ENCODE measurements at places on chromosomes 12 and 14.

DNA sequence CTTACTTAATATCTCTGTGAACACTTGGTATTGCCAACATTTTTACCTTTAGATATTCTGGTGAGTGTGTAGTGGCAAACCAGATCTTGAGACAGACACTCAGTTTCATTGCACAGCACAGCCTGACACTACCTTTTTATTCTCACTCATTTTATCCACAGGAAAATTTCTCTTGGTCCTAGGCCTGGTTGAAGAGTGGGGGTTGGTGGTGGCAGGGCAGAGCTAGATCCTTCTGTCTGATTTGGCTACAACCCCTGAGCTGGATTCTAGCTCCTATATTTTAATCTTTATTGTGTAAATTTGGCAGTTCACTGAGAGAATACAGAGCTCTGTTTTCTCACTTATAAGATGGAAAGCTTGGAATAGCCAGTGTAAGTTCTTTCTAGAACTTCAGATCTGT lies 396.9 kb downstream of the LRIG3 start:
- DNase-seq: no peak

DNA sequence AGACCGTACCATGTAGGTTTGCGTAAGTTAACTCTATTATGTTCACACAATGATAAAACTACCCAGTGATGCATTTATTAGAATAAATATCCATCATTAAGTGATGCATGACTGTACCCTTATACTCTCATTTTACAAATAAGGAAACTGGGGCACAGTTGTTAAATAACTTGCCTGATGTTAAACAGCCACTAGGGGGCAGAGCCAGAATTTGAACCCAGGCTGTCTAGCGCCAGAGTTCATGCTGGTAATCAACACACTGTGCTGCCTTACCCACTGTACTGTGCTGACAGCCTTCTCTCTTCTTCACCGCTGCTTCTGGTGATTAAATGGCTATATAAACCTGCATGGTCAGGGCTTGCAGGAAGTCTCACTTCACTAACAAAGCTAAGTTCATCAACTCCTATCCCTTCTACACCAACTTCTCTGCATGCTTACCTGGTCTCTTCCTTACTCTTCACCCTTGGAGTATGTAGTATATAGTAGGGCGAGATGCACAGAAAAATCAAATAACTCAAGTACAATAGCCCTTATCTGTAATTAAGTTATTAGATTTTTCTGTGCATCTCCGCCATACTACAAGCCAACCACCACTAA lies 43.6 kb upstream of the APPL2 start:
- peak; percentile 21 for DNase-seq

DNA sequence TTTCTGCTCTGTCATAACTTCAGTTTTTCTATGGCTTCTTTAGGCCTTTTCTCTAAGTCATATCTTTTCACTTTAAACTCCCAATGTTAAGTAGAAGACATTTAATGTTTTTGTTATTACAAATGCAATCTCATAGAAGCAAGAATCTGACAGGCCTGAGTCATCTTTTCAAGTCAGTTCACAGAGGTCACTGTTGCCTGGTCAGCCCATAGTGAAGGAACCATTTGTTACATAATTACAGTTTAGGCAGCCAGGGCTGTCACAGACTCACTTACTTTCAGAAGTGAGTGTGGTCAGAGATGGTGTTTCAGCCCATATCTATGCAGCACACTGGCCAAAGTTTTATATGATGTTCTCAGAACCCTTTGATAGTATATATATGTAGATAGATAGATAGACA lies 46.5 kb downstream of the CCER1 start:
- no peak for DNase-seq

DNA sequence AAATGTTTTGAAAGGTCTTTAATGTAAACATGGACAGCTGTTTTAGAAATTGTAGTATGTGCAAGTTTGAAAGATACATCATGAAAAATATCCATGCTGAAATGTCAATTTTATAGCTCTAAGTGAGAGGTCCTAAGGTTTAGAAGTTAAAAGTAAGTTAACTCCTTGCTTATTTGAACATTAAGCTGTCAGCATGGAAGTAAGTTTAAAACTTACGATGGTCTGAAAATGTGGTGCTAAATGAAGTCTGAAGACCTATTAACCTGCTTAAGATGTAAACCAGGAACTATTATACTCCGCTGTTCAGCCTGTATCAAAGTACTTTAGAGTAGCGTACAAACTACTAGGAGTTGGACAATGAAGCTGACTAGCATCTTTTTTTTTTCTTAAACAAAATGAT lies 1082.4 kb downstream of the TMTC2 start:
- no peak for DNase-seq

DNA sequence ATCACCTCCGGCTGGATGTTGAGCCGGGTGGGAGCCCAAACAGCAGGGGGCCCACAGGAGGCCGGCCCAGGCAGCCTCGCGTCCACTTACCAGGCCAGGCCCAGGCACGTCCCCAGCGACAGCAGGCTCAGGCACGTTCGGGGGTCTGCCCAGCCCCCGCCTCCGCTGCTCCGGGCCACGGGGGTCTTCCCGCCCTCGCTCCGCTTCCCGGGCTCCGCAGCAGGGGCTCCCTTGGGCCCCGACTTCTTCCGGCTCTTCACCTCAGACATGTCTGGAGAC lies 216 bp downstream of the IKBIP start:
- no peak for DNase-seq

- DNase-seq: no peak
These were observed 36.7 kb upstream of the IL22 start for GRCh38 chr12:68290126-68290525.

DNA sequence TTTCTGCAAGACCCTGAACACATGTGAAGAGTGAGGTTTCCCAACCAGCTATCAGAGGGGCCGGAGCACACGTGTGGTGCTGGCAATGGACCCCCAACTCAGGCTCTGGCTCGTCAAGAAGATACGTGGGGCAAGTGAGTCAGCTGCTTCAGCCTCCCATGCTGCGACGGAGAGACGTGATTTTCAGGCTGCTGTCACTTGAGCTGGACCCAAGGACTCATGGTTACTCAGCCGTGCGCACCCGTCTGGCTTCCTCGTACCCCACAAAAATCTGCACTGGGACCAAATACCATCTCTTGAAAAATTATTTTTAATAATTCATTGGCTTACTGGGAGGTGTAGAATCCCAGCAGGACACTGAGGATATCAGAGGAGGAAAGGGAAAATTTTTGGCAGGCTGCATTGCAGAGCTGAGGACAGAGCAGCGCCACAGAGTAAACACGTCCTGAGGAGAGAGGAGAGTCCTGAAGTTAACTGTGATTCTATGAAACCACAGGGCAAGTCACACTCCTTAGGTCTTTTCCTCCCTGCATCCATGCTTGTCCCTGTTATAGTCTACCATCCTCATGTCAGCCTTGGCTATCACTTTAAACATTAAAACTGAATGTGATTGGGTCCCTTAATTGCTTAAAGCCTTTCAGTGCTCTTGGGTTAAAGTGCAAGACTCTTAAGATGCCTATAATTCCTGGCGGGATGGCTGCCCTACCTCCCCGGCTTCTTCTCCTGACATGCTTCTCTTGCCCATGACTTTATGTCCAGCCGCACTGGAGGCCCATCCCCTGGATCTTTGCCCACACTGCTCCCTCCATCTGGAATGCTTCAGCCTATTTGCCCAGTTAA lies 95.3 kb upstream of the SLC35F4 start:
- DNase-seq: no peak

- no peak for DNase-seq
These were observed 187.0 kb upstream of the C14orf180 start for GRCh38 chr14:104392396-104393198.

DNA sequence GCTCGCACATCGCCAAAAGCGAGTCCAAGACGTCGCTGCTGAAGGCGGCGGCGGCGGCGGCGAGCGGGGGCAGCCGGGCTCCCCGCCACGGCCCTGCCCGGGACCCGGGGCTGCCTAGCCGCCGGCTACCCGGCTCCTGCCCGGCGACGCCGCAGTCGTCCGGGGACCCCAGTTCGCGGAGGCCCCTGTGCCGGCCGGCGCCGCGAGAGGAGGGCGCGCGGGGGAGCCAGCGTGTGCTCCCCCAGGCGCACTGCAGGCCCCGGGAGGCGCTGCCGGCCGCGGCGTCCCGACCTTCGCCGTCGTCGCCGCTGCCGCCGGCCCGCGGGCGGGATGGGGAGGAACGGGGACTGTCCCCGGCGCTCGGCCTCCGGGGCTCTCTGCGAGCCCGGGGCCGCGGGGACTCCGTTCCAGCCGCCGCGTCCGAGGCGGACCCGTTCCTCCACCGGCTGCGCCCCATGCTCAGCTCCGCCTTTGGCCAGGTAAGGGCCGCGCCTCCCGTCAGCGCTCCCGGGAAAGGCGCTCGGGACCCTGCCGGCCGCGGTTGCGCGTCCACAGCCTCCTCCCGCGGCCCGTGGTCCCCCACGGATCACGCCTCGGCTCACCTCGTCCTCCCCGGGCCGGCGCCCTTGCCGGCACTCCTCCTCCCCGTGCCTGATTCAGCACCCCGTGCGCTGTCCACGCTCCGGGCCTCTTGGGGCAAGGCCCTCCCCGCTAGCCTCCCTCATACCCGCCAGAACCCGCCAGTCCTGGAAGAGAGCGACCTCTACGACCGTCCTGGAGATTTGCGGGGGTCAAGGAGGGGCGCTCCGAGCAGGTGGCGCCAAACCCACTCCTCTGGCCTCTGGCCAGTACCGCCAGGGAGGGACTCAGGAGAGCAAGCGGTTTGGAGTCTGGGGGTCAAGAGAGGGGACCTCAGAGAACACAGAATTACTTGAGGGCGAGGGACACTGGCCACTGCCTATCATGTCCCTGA lies 721 bp downstream of the CABP1 start:
- no peak for DNase-seq

GRCh38 chr14:91009501-91010152 lies 50.8 kb downstream of the RPS6KA5 start:
- DNase-seq: no peak

GRCh38 chr12:71749666-71750065 lies 5.0 kb upstream of the RAB21 start:
- DNase-seq: no peak
